ENCODE measurements at places on chromosomes 16 and 17.

GRCh38 chr17:60164697-60165096 lies 14.9 kb downstream of the CA4 start:
- no peak for DNase-seq

GRCh38 chr17:40063187-40063771 lies 514 bp downstream of the THRA start:
- peak; percentile 81 for DNase-seq

DNA sequence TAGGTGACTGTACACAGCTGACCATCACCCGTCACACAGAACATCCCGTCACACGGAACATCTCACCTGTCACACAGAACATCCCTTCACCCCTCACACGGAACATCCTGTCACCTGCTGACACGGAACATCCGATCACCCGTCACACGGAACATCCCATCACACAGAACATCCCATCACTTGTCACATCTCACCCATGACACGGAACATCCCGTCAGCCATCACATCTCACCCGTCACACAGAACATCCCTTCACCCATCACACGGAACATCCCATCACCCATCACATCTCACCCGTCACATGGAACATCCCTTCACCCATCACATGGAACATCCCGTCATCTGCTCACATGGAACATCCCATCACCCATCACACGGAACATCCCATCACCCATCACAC lies 3.8 kb downstream of the CPNE7 start:
- DNase-seq, result no peak

GRCh38 chr16:65598621-65599020 lies 476.8 kb upstream of the CDH11 start:
- DNase-seq, result no peak

GRCh38 chr16:31105677-31106213 lies 2.4 kb upstream of the BCKDK start:
- peak; percentile 73 for DNase-seq

- DNase-seq, result no peak
These were observed 163.8 kb upstream of the TBX2 start for GRCh38 chr17:61235827-61236197.

- no peak for DNase-seq
These were observed 25.4 kb downstream of the CTU2 start for GRCh38 chr16:88731699-88732098.

- DNase-seq, result no peak
These were observed 53.6 kb upstream of the ANKFN1 start for GRCh38 chr17:56099649-56100048.

DNA sequence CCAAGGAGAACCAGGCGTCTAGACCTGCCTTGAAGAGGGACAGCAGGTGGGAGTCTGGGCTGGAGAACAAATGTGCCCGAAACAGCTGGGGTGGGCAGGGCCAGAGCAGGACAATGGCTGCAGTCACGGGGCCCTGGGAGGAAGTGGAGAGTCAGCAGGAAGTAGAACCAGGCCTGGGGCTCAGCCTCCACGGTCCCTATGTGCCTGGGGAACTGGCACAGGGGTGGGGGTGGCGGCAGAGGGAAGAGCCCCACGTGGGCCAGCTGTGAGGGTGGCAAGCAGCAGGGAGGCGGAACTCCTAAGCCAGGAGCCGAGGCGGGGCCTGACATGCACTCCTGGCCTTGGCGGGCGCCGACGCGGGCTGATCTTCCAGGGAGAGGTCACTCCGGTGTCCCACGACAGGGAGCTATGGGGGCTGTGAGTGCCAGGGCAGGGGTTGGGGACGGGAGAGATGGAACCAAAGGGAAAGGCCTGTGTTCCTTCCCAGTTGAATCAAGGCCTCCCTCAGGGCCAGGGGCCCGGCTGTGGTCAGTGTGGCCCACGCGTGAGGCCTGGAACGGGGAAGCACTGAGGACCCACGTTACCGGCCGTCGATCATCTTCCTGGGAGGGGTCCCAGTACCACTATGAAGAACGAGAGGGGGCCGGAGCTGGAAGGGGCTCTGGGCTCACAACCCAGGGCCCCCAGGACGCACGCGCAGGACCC lies 42.7 kb downstream of the TIMM22 start:
- DNase-seq, result peak; percentile 96

- DNase-seq, result peak; percentile 96
These were observed 393 bp upstream of the PSMB10 start for GRCh38 chr16:67936880-67937605.

DNA sequence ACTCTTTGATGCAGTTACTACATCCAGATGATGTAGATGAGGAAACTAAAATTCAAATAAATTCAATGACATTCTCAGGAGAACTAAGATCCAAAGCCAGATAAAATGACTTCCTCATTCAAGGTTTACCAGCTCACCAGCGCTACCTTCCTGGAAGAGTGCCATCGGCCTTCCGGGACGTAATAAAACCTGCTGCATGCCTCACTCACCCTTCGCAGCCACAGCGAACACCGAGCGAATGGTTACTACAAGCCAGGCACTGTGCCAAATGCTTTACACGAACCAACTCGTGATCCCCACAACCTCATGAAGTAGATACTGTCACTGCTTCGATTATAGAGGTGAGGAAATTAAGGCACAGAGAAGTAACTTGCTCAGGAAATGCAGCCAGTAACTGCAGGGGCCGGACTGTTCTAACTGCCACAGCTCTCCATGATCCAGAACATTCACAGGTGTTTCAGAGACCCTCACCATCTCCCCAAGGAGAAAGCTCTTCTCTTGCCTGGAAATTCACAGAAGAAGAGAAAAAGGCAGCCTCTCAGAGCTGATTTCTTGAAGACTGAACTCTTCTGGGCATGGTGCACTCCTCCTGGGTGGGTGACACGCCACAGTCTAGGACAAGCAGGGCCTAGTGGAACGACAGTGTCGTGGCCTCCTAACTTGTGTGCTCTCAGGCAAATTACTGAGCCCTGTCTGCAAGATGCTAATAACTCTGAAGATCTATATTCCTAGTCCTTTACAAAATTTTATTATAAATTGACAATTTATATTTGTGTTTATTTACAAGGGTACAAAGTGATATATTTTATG lies 46.8 kb downstream of the HIC1 start:
- DNase-seq, result peak; percentile 37

DNA sequence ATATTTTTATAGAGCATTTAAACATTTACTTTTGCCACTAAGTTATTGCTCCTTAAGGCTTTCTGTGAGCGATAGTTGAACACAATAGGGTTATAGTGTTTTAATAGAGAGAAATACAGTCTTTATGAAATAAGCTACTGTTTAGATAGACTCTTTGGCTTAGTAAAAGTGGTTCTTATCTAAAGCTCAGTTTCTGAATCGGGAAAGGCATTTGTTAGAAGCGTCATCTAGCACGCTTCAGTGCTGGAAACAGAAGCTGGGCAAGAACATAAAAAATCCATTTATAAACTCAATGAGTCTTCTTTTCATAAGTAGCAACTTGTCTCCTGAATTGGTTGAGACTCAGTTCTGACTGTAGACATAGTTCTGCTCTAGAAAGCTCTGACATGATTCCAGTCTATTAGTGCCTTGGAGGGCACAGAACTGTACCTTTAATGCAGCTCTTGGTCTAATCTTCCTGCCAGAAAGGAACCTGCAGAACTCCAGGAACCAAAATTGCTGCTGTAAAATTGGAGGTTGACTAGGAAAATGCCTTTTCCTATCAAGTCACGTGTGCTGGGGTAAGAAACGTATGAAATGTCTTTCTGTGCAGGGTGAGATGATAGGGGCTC lies 55.4 kb upstream of the DNAJA2 start:
- no peak for DNase-seq

DNA sequence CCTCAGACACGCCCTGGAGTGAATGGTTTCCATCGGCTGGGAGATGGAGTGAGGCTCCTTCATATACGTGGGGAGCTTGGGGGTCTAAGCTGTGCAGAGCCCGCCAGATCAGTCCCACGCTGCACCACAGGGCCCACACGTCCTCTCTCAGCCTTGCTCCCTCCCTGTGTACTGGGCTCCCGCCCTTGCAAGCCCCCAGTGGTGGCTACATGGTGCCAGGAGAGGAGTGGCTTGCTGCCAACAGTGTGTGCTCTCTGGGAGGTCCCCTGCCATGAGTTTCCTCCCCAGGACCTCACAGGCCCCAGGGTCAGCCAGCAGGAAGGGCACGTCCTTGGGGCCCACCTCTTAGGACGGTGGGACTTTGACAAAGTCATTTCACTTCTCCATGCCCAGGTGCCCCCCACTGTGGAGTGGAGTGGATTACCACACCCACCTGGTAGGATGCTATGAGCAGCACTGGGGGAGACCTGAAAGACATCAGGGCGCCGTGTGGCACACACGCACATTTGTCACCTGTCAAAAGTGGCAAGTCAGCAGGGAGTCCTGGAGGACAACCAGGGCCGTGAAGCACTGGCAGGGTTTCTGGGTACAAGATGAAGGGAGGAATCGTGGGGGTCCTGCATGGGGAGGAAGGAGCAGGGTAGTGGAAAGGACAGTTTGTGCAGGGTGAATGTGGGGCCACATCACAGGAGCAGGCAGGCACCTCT lies 13.7 kb downstream of the SLC5A10 start:
- no peak for DNase-seq

- no peak for DNase-seq
These were observed 29.5 kb downstream of the CYLD start for GRCh38 chr16:50771366-50771765.

- no peak for DNase-seq
These were observed 7.7 kb downstream of the IGSF6 start for GRCh38 chr16:21644674-21645073.

DNA sequence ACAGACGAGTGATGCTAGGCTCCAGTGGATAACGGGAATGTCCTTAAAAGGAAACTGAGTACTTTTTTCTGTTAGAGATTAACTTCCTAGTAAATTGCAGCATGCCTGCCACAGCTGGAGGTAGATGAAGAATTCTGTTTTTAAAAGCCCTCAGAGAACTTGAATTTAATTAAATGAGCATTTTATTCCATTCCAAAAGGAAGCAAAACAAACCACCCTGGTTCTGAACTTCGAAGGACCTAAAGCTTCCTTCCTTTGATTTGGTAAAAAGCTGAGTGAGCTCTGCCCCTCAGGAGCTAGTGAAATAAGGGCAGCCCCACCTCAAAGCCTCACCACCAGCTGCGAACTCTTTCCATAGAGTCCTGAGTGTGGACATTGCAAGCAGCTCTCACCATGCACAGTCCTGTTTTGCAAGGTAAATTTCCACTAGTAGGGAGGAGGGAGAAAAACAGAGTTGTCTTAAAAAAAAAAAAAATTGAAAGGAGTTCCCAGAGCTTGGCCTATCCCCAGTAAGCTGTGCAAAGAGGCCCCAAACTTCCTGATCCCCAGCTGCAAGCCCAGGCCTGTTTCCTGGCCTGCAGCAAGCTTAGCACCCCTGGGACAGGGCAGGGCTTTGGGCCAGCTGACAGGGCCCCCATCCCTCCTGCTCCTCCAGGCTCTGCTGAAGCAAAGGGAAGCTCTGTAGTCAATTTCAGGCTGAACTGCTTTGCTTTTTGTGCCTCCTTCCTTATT lies 11.2 kb downstream of the CHD9NB start:
- no peak for DNase-seq

Measured in inflammatory macrophage treated with lipopolysaccharide for 4 hours (primary cell).